ENCODE measurements at places on chromosomes 5 and 9.

GRCh38 chr5:108830705-108831276 is 83.1 kb downstream of the FER start:
- no peak for DNase-seq

DNA sequence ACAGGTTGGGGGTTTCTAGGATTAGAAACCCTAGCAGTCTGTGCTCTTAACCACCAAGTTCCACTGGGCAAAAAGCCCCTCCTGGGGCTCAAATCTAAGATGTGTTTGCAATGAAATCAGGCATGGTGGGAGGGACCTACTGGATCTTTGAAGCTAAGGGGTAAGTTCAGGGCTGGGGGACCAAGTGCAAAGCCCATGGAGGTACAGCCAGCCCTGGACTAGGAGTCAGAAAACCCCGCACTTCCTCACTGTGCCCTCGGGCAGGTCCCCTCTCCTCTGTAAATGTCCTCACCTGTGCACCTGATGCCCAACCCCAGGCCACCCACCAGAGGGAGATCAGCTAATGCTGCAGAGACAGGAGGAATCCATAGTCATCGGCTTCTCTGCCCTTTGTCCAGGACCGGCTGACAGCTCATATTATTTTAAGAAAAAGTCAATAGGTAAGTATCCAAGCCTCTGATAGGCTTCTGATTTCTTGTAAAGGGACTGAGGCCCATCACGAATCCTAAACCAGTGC is 138.3 kb downstream of the PAX5 start:
- DNase-seq = no peak

- no peak for DNase-seq
Measured at GRCh38 chr5:139638090-139638735, 9.9 kb upstream of the CXXC5 start.

- no peak for DNase-seq
Measured at GRCh38 chr5:150245111-150245789, 44.3 kb downstream of the CAMK2A start.

GRCh38 chr5:132762246-132763000 is 14.6 kb downstream of the SEPTIN8 start:
- no peak for DNase-seq

GRCh38 chr5:171537070-171537849 is 117.8 kb downstream of the FGF18 start:
- no peak for DNase-seq

DNA sequence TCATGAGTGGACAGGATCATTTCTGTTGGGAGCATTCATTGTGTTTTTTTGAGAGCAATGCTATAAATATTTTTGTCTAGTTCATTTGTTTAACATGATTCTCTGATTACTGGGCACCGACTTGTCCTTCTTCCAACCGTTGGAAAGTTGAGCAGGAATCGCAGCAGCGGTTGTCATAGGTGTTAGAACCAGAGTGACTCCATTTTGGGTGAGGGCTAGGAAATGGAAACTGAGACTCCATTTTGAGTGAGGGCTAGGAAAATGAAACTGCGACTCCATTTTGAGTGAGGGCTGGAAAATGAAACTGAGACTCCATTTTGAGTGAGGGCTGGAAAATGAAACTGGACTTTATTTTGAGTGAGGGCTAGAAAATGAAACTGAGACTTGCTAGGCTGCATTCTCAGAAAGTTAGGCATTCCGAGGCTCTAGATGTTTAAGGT is 100.6 kb downstream of the ICE1 start:
- peak; percentile 6 for DNase-seq

DNA sequence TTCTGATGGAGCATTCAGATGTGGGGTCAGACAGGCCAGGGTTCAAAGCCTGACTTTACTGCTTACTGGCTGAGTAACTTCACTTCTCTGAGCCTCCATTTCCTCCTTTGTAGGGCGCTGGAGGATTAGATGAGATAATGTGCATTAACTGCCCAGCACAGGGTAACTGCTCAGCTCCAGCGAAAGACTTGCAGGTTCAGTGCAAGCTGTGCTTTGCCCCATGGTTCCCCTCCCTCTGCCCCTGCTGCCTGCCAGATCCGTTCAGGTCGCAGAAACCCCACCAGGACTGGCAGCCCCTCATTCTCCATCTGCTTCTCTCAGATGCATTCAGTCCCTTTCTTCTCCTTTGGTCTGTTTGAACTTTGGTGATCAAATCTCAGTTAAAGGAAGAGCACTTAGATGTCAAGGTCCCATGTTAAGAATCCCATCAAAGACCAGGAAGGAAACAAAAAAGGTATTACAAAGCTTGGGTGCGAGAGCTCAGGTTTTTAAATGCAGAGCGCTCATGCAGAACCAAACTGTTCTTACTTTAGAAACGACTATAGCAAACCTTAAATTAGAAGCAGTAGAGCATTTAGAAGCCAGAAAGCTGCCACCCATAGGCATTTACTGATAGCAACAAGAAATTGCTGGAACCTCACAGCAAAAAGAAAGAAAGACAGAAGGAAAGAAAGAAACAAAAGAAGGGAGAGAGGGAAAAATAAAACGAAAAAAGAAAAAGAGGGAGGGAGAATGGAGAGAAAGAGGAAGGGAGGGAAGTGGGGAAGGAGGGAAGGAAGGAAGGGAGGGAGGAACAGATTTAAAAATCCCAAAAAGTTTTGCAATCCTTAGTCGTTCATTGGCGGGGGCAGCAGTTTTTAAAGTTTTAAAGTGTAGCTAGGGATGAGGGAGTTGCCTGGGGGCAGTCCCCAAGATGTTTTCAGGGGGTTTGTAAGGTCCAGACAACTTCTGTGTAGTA is 23.5 kb downstream of the AFAP1L1 start:
- DNase-seq = no peak

DNA sequence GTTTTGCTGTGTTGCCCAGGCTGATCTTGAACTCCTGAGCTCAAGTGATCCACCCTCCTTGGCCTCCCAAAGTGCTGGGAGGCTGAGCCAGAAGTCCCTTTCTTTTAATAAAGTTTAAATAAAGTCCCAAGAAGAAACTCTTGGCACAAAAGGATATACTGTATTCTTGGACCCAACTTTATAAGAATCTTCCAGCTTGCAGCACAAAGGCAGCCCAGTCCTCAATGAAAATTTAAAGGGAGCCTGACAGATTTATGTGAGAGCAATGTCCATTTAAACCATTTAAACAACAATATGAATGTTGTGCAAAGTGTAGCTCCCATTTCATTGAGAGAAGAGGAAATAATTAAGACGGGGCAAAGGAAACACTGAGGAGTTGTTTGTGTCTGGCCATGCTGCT is 217.0 kb downstream of the DOCK8 start:
- DNase-seq = no peak

DNA sequence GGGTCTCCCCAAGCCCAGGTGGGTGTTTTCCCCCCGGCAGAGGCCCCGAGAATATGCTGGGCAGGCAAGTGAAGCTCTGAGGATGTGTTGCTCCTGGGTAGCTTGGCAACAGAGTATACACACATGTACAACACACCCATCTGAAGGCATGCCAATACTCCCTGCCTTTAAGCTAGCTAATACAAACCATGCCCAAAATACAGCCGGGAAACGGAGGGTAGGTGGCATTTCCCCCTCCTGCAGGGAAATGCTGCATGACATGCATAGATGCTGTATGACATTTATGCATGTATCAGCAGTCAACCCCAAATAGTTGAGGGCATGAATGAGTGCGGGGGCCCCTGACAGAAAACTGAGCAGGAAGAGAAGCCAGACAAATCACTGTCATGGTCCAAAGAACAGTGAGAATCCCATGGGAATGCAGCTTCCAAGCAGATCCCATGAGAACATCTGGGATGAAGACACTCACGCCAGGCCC is 614.1 kb downstream of the EBF1 start:
- DNase-seq = no peak

- DNase-seq = no peak
Measured at GRCh38 chr5:108615216-108615615, 132.5 kb upstream of the FER start.

DNA sequence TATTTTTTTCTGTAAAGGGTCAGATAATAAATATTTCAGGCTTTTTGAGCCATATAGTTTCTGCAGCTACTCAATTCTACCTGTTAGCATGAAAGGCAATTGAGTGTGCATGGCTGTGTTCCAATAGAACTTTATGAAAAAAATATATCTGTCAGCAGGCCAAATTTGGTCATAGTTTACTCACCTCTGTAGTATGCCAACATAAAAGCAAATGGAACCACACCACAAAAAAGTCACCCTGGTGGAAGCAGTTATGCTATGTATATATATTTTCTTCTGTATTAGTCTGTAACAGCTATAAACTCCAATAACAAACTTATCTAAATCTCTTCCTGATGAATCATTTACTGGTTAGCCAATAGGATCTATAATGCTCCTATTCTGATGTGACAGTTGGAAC is 3.4 kb downstream of the SLC38A9 start:
- DNase-seq = no peak

DNA sequence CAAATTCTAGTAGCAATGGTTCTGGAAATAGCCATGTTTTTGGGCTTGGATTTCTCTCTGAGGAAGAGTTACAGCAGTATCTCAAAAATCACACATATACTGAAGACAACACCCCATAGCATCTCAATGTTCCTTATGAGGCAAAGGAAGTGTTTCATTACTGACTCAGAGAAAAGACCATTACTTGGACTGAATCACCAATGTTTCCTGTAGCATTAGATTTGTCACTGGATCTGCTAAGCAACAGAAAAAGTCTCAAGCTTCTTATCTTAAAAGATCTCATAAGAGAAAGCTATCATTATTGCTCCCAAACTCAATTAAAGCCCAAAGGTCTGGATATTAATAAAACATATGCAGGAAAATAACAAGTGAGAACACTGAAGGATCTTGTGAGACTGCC is 272.4 kb downstream of the ADAMTS6 start:
- no peak for DNase-seq

DNA sequence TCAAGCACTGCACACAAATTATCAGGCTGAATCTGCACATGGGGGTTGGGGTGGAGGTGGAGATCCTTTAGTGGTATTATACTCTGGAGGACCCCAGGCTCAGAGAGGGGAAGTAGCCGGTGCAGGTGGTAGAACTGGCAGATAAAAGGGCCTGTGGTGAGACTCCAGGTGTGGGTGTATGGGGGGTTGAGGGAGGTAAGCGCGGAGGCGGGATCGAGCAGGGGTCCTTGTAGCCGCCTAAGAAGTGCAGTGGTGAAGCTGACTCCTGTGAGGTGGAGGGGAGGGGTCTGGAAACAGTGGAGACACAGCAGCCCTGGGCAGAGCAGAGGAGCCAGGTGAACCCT is 841 bp downstream of the ACSL6 start:
- DNase-seq = no peak

GRCh38 chr9:27347889-27348288 is 50.9 kb upstream of the EQTN start:
- DNase-seq = no peak

GRCh38 chr5:133225671-133226152 is 173.9 kb downstream of the HSPA4 start:
- no peak for DNase-seq
